ENCODE measurements at places on chromosomes 11 and 22.

DNA sequence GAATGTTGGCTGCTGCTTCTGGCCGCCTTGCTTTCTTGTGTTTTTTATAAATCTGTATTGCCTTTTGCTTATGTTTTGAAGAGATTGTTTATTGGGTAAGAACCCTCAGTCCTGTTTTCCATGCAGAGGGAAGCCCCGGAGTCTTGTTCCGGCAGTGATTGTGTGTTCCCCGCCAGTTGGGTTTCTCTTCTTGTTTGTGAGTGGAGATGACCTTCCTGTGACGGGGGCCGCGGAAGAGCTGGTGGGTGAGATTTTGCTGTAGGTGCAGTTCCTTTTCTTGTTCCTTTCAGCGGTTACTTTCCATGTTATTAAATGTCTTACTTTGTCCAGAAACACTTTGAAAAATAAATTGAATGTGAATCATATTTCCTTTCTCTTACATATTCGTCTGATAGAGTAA is 8.3 kb downstream of the TBC1D22A start:
- DNase-seq: no peak

DNA sequence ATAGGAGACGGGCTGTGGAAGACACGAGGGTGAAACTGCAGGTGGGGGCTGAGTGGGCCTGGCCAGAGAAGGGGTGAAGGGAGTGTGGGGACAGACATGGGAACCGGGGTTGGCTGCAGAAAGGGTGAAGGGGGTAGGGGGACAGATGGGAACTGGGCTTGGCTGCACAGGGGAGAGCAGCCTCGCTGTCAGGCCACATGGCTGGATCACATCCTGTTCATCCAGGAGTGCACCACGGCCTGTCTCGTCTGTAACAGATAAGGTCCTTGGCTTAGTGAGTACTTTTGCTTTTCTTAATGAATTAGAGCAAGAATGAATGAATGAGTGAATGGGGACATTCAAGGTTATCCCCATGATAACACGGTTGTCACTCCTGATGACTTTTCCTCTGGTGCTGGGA is 13.5 kb downstream of the FBLN1 start:
- DNase-seq: no peak

DNA sequence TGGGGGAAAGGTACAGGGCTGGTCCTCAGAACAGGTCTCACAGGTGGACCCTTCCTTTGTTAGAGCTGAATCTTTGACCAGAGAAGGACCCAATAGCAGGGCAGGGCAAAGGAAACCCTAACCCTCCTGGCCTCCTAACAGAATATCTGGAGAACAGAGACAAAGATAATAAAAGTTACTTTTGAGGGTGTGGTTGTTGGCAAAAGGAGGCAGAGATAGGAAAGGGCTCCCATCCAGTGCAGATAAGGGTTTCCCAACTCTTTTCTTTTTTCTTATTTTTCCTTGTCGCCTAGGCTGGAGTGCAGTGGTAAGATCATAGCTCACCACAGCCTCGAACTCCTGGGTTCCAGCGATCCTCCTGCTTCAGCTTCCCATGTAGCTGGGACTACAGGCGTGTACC is 11.9 kb downstream of the PCSK7 start:
- DNase-seq: no peak

DNA sequence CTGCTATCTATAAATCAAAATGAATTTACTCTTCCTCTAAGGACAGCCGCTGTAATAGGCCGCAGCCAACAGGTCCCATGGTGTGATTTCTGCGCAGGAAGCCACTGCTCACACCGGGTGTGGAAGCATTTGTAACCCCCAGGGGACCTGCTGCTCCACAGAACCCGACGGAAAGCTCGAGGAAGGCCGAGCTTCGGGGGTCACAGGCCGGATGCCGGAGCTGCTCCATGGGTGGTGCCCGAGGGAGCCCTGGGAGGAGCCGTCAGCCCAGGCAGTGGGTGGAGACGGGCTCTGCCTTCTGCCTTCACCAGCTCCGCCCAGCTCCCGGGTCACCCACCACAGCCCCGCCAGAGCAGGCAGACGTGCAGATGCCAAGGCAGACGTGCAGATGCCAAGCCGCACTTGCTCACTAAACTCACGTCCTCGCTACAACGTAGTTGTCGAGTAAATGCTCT is 63.5 kb downstream of the BRD1 start:
- DNase-seq: no peak

DNA sequence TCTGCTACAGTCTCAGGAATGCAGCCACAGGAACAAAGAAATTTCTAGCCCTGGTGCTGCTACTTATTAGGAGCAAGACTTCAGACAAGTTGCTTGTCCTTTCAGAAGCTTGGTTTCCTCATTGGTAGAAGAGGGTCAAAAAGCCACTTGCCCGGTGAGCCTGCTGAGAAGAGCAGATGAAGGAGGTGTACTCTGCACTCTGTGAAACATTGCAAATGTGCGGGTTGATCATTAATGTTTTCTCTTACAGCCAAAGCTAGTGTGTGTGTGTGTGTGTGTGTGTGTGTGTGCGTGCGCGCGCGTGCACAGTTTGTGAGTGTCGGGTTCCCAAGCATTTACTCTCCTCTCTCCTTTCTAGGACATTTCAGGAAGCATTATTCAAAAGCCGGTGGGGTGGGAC is 86.3 kb upstream of the NNMT start:
- DNase-seq: no peak

DNA sequence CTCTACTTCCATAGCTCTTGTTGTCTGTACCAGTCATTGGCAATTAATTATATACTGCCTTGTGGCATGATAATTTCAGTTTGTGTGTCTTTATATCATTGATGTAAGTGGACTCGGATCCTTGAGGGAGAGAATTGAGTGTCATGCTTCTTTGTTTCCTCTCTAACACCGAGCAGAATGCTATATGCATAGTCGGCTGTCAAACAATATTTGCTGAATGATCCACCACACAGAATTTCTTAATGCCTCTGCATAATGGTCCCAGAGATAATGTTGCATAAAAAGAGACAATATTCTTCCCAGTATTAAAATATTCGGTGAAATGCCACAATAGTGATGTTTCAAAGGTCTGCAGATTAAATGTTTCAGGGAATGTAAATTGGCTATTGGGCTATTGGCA is 664.8 kb downstream of the NTM start:
- DNase-seq: no peak

DNA sequence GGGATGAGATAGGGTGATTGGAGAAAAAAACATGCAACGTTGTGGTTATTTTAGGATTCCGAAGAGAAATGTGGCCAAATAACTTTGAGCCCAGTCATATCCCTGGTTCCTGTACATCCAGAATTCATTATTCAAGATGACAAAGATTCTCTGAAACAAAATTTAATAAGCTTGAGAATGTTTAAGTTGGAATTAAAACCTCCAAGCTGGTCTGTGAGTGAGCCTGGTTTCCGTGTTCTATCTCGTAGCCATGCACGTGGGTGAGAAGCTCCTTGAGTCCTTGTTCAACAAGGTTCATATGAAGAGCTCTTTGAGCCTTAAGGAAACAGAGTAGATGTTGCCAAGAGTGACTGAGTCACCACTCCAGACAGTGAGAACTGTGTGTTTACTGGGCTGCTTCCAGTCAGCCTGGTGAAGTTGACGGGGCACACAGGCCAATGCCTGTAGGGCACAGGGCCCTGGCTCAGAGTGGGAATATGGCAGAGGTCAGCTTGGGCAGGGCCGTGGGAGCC is 206.5 kb downstream of the NAV2 start:
- DNase-seq: no peak

- no peak for DNase-seq
Observed at GRCh38 chr11:110470716-110471115, 41.0 kb downstream of the FDX1 start.

GRCh38 chr11:128653801-128654231 is 40.1 kb upstream of the FLI1 start:
- no peak for DNase-seq

GRCh38 chr11:132683602-132684001 is 848.7 kb downstream of the OPCML start:
- DNase-seq: no peak

DNA sequence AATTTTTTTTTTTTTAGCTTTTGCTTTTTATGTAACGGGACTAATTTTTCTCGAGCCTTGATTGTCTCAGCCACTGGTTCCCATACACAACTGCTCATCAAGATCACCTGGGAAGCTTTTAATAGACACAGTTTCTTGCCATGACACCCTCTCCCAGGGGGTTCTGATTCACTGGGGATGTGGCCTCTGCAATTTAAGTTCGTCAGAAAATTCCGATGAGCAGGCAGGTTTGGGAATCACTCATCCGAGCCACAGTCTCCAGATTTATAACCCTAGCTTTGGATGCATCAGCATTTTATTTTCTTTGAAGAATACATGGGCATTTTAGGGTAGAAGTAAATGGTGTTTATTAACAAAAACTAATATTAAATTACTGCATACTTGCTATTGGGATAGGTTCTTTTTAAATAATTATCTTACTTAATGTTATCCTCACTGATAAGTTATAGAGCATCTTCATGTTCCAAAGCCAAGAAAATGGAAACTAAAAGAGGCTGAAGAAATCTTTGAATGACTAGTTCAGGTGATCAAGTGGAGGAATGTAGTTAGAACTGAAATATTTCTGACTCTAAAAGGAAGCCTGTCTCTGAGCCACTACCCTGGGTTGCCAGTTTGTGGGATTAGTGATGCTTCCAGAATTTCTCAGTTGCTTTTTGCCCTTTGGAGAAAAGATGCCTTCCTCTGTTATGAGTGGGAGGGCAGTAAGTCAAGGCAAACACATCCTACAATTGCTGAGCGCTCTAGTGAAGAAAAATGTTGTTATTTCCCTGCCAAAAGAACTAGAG is 319.0 kb downstream of the DDX10 start:
- DNase-seq: no peak

DNA sequence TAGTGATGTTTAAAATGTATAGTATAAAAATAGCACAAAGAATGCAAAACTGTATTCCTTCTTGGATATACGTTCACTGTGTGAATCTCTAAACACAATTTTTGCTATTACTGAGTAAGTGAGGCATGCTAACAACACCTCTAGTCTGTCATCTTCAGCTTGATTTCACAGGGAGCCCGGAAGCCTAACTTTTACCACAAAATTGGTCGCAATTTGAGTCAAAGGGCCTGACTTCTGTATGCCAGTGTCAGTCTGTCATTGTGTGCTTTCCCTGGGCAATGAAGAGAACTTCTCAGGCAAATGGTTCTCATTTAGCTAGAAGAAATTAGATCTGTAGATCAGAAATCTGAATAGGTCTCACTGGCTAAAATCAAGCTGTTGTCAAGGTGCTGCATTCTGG is 1059.5 kb downstream of the FAM181B start:
- DNase-seq: no peak

- no peak for DNase-seq
Observed at GRCh38 chr11:1300569-1301187, 8.8 kb downstream of the TOLLIP start.

DNA sequence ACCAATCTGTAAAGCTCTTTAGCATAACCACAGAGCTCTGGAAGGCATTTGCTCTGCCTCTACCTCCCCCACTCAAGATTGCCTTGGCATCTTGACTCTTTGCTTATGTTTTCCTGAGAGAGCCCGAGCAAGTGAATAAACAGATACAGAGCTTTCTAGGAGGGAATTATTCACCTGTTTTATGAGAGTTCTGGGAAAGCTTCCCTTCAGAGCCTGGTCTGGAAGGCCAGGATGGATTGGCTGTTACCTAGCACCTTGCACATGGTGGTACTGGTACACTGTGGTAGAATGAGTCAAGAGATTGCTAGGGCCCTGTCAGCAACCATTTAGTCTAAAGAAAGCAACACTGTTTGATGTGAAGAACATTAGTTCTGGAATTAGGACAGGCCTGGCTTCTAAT is 52.3 kb downstream of the CABIN1 start:
- no peak for DNase-seq
